ENCODE measurements at places on chromosomes 4 and X.

DNA sequence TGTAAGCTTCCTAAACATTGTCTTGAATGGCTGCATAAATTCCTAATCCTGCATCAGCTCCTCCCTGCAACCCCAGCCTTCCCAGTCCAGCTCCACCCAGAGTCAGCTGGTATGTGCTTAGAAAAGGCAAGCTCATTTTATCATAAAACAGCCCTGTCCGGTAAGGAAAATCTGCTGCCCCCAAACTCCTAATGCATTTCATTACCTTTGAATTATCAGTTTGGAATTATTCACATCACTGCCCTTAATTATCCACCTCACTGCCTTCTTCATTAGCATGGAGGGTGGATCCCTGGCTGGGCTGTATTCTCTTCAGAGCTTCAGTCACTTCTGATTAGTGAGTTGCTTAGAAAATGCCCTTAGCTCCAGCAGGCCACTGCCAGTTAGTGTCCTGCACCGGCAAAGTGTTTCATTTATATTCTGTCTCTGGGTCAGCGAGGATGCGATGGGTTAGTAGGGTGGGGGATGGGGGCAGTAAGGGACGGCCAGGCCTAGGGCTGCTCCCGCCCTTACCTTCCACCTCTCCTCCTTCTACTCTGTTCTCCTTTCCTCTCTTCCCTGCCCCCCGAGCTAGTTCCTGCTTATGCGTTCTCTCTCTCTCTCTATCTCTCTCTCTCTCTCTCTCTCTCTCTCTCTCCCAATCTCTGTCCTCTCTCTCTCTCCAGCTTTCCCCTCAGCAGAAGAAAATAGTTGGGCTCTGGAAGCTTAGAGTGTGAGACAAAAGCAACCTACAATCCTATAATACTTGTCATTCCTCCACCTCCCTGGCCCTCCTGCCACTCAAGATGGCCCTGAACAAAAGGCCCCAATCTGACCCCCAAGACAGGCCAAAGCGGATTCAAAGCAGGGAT lies 174.8 kb upstream of the KLF3 start:
- no peak for DNase-seq

- DNase-seq = no peak
Observed at GRCh38 chr4:147136310-147136709, 190.6 kb upstream of the TTC29 start.

DNA sequence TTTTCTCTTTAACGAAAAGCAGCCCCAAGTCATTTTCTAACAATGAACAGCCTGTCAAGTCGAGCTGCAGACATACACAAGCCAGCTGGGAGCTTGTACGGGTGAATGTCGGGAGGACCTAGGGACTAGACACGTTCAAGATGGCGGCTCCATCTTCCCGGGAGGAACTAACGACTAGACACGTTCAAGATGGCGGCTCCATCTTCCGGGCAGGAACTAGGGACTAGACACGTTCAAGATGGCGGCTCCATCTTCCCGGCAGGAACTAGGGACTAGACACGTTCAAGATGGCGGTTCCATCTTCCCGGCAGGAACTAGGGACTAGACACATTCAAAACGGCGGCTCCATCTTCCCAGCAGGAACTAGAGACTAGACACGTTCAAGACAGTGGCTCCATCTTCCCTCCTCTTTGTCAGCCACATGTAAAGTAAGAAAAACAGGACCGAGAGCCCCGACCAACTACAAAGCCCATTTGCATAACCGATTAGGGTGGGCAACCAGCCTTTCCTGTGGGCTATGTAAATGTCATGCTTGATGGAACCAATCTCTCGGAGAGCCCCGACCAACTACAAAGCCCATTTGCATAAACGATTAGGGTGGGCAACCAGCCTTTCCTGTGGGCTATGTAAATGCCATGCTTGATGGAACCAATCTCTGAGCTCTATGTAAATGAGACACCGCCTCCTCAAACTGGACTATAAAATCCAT lies 175.5 kb downstream of the DHRSX start:
- DNase-seq = peak; percentile 59

DNA sequence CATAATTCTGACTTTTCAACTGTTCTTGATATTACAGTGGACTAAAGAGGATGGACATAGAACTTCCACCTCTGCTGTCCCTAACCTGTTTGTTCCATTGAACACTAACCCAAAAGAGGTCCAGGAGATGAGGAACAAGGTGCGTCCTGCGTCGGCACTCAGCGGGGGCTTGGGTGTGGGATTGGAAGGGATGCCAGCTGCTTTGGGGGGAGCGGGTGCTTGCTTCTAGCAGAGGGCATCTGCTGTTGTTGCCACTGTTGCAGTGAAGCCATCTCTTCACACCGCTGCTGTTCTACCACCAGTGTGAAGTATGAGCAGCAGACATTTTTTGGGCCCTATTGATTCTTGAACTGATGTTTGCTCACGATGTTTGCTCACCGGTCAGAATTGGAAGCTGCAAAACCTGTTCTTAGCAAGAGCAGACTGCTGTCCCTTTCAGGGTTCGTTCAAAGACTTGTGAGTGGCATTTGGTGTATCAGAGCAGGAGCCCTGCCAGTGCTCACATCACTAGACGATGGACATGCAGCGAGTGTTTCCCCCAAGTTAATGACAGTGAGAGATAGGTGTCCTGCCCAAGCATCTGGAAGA lies 55.4 kb downstream of the NOP14 start:
- DNase-seq = no peak

DNA sequence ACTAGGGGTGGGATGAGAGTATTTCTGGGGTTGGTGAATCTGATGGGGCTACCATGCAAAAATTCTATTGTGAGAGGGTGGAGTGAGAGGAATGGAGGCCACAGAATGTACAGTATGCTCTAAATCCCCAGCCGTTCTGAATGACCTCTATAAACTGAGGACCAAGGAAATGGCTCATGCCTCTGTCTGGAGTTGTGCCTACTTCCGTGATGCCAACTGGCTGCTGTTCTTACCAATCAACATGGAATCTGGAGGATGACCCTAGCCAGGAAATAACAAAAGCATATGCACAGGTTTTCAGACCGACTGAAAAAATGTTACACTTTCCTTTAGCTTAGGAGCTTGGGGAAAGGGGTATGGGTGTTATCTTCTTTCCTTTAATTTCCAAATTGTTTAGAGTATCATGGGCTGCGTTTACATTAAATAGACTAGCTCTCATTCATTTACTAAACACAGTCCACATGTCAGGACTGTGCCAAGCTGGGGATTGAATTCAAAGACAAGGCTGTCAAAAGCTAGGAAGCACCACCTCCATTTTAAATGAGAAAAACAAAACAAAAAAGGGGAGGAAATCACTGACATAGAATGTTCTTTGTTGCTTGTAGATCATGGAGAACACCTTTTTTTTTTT lies 20.2 kb upstream of the CCKAR start:
- DNase-seq = no peak

DNA sequence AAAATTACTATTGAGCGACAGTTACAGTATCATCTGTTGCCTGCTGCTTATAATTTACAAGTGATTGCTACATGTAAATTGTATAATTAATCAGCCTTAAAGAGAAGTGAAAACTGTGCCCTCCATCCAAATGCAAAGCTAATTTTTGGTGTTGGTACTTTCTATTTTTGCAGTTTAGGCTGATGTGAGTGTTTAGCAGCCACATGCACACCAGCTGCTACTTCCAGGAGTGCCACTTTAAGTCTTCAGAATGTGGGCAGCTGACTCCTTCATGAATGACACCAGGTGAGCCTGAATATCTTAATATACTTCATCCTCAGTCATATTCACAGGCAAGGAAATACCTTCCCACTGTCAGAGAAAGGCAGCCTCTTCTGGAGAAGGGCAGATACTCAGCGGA lies 149.8 kb upstream of the RASGEF1B start:
- no peak for DNase-seq

GRCh38 chrX:16612257-16612897 lies 37.6 kb upstream of the S100G start:
- DNase-seq = no peak

GRCh38 chrX:38638952-38639529 lies 77.7 kb downstream of the TSPAN7 start:
- no peak for DNase-seq

- DNase-seq = no peak
Observed at GRCh38 chrX:70313503-70313902, 23.6 kb downstream of the KIF4A start.

GRCh38 chrX:46637938-46638337 lies 64.4 kb downstream of the CHST7 start:
- no peak for DNase-seq

- no peak for DNase-seq
Observed at GRCh38 chrX:63417649-63418048, 66.5 kb upstream of the SPIN4 start.

DNA sequence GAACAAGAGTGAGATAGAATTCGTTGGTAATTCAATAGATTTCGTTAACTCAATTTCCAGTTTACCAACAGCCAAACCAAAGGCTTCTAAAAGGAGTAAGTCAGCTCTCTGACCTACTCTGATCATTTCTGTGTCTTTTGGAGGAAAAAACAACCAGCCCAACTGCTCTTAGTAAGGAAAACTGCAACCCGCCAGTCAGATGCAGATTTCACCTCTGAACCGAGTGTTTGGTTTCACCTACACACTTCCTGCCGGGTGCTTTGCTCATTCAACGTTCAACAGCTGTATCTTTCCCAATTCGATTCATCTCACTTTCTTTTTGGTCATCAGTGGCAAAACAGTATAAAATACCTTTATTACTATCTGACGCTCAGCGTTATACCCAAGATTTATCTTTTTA lies 24.5 kb downstream of the TMSB4X start:
- DNase-seq = peak; percentile 54

GRCh38 chrX:46927718-46928117 lies 15.5 kb downstream of the JADE3 start:
- DNase-seq = no peak

DNA sequence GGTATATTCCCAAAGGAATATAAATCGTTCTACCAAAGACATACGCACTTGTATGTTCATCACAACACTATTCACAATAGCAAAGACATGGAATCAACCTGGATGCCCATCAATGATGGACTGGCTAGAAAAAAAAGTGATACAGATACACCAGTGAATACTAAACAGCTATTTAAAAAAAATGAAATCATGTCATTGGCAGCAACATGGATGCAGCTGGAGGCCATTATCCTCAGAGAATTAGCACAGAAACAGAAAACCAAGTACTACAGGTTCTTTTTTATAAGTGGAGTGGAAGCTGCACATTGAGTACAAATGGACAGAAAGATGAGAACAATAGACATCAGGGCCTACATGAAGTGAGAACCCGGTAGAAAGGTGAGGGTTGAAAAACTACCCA lies 81.4 kb downstream of the ANTXR2 start:
- DNase-seq = no peak
